ENCODE measurements at places on chromosomes 13 and 19.

DNA sequence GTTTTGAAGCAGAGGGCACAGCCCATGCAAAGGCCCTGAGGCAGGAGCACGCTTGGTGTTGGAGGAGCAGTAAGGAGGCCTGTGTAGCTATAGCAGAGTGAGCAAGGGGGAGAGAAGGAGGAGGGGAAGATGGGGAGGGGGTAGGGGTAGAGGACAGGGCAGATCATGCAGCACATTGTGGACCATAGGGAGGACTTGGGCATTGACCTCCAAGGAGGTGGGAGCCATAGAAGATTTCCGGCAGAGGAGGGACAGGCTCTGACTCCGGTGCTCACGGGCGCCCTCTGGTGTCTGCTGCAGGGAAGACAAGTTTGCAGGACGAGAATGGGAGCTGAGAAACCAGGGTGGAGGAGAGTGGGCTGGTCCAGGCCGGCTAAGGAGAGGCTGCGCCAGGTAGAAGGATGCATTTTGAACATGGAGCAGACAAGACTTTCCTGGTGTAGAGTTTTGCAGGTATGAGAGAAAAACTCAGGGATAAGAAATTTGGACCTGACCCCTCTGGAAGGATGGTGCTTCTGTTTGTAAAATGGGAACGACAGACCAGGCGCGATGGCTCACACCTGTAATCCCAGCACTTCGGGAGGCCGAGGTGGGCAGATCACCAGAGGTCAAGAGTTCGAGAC lies 13.7 kb upstream of the CREB3L3 start:
- peak; percentile 96 for DNase-seq

GRCh38 chr13:72959643-72960042 lies 99.2 kb upstream of the KLF5 start:
- no peak for DNase-seq

GRCh38 chr13:110125613-110126272 lies 181.2 kb downstream of the COL4A1 start:
- DNase-seq, result no peak

- no peak for DNase-seq
Measured at GRCh38 chr19:52536448-52536800, 9.0 kb downstream of the ZNF808 start.

GRCh38 chr19:2235381-2236063 lies 607 bp downstream of the PLEKHJ1 start:
- DNase-seq, result no peak

DNA sequence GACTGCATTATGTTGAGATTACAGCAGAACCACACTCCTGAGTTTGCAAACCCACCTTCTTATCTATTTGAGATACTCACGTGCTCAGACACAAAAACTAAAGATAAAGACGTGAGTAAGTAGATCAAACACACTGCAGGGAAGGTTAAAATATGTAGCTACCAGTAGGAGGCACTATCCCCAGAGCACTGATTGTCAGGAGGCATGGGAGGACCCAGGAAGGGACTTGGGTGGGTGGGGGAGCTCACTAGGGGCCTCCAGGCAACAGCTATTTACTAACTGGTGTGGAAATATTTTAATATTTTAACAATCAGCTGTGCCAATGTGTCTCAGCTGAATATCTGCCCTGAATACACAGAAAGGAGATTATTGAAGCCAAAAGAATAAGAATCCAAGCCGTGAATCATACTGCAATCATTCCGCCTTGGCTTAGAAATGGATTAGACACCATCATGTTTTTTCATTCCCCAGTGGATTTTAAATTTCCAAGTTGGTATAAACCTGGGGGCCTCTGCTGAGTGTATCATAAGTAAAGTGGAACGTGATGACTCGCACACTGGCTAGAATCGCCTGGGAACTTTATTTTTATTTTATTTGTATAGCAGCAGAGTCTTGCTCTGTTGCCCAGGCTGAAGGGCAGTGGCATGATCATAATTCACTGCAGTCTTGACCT lies 73.2 kb upstream of the CACNA1A start:
- DNase-seq, result no peak

GRCh38 chr13:24127116-24127631 lies 33.3 kb upstream of the SPATA13 start:
- peak; percentile 37 for DNase-seq

All from activated T-cell treated with anti-CD3 and anti-CD28 coated beads, Interleukin-2, amount 50 U/mL, for 48 hours (primary cell).